ENCODE measurements at places on chromosomes 16 and 17.

DNA sequence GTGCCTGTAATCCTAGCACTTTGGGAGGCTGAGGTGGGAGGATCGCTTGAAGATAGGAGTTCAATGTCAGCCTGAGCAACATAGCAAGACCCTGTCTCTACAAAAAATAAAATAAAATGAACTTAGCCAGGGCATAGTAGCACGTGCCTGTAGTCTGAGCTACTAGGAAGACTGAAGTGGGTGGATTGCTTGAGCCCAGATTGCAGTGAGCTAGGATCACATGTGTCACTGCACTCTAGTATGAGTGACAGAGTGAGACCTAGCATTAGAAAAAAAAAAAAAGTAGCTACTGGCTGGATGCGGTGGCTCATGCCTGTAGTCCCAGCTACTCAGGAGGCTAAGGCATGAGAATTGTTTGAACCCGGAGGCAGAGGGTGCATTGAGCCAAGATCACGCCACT, 6.0 kb downstream of the ADAP2 start:
- DNase-seq: no peak

DNA sequence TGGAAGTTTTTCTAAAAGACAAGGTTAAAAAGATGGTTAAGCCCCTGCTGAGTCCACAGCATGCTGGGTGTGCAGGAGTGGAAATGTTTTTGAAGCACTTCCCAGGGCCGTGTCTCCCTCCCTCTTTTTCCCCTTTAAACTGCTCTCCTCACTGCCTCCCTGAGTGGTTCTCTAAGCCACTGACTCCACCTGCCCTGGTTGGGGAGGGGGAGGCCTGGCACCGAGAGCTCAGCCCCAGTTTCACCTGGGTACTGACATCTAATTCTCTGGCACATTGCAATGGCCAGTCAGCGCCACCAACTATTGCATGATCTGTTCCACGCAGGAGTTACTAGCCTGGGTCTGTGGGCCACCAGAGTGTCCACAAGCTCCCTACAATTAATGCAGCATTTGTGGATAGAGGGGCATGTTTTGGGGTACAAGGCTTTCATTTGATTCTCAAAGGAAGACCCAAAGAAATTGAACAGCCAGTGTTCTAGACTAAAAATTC, 22.7 kb downstream of the MPP3 start:
- no peak for DNase-seq

- DNase-seq: no peak
These were observed 28.6 kb upstream of the PIK3R6 start for GRCh38 chr17:8896087-8896486.

GRCh38 chr17:51362811-51363585, 102.7 kb downstream of the UTP18 start:
- no peak for DNase-seq

DNA sequence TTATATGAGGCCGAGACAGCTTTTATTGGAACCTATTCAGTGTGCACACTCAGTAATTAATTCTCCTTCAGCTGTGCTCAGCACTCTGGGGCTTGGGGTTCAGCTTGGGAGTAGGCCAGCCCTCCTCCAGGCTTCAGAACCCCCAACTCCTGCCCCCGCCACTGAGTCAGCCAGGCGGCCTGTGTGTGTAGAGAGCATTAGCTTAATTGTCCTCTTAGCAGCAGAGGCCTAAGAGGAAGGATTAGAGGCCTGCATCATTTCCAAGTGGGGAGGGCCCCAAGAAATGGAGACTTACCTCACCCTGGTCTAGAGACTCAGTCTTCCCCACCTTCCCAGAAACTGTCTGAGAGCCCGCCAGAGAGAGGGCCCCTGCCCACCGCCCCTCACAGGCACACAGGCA, 772 bp downstream of the PRSS53 start:
- no peak for DNase-seq

- no peak for DNase-seq
These were observed 19.4 kb downstream of the UTS2R start for GRCh38 chr17:82390860-82391435.

- no peak for DNase-seq
These were observed 42.2 kb downstream of the RPTOR start for GRCh38 chr17:80586846-80587228.

GRCh38 chr16:88539652-88540345, 30.4 kb upstream of the ZC3H18 start:
- no peak for DNase-seq

GRCh38 chr17:21392266-21392665, 16.1 kb downstream of the KCNJ12 start:
- no peak for DNase-seq

DNA sequence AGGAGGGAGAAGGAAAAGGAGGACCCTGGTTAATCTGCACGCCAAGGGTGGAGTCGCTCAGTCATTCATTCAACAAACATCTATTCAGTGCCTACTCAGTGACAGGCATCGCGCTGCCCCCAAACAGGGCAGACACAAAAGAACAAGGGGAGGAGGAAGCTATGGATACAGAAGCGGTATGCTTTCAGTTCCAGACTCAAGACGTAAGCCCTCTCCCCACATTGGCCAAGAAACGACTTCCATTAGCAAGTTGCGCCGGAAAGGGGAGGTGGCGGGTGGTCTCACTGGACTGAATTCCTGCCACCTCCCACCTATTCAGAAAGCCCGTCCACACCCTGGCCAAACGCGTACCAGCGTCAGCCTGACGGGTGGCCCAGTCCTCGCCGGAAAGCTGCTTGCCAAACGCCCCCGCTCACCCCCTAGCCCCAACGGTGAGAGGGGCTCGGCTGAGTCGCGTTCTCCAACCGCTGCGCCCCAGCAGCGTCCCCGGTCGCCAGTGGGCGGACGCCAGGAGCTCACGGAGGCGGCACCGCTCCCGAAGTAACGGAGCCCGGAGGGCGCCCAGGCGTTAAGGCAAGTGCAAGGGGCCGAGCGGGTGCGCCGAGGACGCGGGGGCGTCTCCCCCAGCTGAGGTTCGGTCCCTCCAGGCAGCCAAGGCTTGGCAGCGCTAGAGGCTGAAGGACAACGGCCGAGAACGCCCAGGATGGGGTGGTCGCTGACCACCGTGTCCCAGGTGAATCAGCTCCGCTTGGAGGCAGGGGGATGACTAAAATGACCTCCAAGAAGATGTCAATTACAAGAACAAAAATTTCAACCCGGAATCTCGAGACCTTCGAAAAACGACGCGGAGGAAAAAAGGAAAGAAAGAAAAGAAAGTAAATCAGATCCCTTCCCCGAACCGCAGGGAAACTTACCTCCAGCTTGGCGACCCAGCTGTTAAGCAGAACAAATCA, 470.7 kb downstream of the SOX9 start:
- DNase-seq: no peak

DNA sequence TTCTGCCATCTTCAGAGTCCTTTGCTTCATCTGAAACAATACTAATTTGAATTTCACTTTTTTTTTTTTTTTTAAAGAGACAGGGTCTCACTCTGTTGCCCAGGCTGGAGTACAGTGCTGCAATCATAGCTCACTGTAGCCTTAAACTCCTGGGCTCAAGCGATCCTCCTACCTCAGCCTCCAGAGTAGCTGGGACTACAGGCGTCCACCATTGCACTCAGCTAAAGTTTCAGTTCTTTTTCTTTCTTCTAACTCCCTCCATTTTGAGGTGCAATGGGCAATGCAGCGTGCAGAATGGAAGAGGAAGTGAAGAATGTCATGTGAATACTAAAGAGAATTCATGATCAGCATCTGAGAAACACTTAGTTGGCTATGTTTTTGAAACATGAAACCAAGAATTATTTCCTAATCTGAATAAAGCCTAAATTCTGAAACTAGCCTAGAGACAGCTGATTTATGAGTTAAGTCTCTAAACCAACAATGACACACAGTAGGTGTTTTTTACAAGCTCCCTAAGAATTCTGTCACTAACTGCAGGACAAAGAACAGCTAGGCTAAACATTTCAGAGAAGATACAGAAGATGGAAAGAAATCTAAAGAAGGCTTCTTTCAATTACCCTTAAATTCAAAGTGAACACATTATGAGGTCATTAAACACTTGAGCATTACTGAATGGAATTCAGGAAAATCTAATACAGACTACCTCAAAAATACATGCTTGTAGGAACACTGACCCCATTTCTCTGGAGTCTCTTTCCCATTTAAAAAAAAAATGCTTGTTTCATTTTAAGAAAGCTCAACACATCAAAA, 21.0 kb downstream of the SNN start:
- no peak for DNase-seq

GRCh38 chr16:9868606-9869149, 313.6 kb downstream of the GRIN2A start:
- DNase-seq: no peak

DNA sequence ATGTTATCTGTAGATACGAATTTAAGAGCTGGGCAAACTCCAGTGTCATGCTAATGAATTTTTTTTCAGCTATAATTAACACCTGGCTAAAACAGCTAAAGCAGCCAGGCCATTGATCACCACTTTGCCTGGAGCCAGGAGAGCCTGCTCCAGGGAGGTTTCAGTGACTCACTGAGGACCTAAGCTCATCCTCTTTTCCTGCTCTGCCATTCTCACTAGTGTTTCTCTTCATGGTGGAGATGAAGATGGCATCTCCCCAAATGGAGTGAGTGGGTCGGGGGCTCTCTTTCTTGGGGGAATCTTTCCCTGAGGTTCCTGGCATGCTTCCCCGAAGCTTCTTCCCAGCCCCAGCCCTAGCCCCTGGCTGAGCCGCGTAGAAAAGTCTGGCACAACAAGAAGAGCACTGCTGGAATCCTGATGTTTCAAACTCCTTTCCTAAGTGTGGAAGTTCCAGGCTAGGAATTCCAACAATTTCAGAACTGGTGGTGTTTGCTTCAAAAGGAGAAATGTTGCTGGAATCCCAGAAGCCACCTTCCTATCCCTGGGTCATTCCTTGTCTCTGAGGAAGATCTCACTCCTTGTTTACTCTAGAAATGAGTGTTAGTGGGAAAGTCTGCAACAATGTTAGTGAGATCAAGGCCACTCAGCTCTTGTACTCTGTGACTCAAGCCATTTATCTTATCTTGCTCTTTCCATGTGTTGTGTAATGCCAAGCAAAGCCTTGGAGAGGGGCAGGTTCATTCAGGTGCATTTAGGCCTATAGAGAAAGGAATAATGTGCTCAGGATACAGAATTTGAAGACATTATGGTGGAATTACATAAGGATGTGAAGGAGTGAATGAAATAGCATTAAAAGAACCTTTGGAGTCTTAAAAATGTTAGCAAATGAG, 26.0 kb upstream of the B4GALNT2 start:
- no peak for DNase-seq

DNA sequence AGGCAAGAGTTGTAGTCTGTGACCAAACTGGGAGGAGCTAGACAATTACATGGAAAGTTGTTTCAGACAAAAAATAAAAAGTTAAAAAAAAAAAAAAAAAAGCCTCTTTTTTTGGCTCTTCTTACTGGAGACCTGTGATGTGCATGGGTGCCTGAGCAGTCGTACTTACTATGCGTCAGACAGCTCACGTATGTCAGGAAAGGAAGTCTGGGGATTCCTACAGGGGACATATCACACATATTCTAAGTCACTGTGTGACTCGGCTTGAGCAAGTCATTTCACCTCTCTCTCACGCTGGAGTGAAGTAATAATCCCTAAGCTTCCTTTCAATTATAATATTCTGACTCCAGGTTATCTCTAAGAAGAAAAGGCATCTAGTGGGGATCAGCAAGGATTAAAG, 6.0 kb downstream of the SLFN14 start:
- no peak for DNase-seq

DNA sequence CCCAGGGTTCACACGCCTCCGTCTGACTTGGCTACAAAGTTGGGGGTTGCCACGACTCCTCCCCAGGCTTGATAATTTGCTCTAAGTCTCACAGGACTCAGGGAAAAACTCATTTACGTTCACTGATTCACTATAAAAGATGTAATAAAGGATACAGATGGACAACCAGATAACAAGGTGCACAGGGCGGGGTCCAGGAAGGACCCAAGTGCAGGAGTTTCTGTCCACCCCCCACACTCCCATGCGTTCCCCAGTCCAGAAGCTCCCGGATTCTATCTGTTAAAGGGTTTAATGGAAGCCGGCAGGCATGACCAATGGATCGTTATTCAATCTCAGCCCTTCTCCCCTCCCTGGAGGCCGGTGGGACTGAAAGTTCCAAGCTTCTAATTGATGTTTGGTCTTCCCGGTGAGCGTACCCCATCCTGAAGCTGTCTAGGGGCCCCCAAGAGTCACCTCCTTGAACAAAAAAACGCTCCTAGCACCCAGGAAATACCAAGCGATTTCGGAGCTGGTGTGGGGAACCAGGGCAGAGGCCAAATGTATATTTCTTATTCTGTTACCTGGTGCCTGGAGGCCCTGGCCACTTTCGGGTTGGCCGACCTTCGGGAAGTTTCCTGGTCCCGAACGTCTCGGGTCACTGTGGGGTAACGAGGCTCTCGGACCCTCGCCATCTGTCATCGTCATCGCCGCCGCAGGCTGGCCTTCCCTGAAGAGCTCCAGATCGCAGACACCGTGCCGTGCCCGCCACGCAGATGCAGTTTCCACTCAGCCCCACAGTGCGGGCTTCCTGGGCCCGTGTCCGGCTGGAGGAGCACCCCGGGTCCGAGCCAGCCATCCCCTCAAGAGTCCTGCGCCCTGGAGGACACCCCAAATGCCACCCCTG, 13.5 kb upstream of the METRNL start:
- no peak for DNase-seq

DNA sequence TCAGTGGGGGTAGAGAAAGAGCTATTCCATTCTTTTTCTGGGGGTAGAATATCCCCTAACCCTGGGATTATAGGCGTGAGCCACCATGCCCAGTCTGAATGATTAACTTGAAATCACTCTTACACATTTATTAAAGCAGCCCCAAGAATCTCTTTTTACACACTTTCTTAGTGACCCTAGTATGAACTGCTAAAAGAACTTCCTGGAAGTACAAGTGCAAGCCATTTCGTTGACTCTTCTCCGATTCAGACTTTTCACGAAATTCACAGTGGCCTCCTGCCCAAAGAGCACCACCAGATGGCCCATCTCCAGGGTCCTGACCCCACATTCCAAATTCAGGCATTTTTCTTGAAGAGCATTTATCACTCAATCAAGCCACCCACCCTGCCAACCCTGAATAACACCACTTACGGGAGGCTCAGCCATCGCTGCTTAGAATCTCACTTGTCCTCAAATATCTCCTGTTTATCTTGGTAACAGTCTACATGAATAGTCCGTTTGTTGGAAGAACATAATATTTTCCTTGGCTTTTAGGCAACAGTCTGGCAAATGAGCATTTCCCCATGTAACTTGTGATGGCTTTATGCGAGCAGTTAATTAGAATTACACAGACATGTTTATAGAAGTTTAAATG, 28.0 kb downstream of the ZNF423 start:
- no peak for DNase-seq

GRCh38 chr17:48804936-48805411, 12.1 kb downstream of the TTLL6 start:
- peak; percentile 13 for DNase-seq

Measured in GDM1 (cell line).